ENCODE measurements at places on chromosomes 3 and 15.

GRCh38 chr3:157300094-157300493 lies 136.6 kb upstream of the PTX3 start:
- no peak for DNase-seq

DNA sequence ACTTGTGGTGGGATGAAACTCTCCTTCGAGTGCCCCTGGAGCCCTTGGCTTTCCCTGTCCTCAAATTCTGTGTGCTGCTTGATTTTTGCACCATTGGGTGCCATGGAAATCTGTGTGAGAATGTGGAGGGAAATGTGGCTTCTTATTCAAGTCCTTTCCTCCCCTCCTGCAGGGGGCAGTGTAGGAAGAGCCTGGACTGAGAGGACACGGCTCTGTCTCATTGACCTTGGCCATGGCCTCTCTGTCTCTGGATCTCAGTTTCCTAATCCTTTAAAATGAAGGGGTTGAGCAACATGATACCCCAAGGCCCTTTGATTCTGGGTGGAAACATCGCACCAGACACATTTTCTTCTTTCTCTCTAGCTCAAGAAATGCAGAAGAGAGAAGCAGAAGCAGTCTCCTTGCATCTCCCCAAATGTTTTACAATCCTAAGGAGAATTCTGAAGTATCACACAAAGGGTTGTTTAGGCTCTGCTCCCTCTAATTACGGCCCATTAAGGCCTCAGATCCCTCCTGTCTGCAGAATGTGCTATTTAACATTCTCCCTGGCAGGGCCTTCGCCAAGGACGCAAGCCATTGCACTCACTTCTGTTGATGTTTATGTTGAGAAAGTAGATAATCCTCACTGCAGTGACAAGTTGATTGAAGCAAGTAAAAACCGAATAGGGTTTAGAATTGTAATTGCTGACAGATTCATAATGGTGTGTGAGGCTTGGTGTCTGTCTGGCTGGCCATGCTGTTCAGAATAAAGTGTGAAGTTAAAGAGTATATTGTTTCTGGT lies 169.1 kb downstream of the TPRG1 start:
- DNase-seq, result no peak

GRCh38 chr3:173745952-173746682 lies 348.6 kb downstream of the NLGN1 start:
- no peak for DNase-seq

- no peak for DNase-seq
Observed at GRCh38 chr15:63210151-63211091, 21.0 kb downstream of the RAB8B start.

GRCh38 chr15:60722328-60723112 lies 243.6 kb upstream of the ICE2 start:
- no peak for DNase-seq
